Hair follicle dermal papilla cell (primary cell): ENCODE measurements at places on chromosomes 2 and 18. TPM values are rescaled to one million over a fixed set of nuclear protein-coding genes. Genes with fewer than 3 reads are reported as not detected.

The RAB3GAP1 gene
- total RNA-seq = 85.2 and 86.5 TPM in 2 replicates

The SRSF7 gene
- total RNA-seq = 76.6 and 82.3 TPM in 2 replicates

The SLC16A14 gene
- under 0.01 TPM in 1 of 2 replicates, not detected in the other for total RNA-seq

The COLEC12 gene
- total RNA-seq = 297 and 345 TPM in 2 replicates

The MYCN gene
- total RNA-seq = not detected in 2 replicates

The TXNDC9 gene
- 56.0 and 63.4 TPM in 2 replicates for total RNA-seq
